CD4-positive, alpha-beta memory T cell (primary cell): ENCODE measurements at places on chromosomes 11 and 22. TPM values are rescaled to one million over a fixed set of nuclear protein-coding genes. Genes with fewer than 3 reads are reported as not detected.

DNA sequence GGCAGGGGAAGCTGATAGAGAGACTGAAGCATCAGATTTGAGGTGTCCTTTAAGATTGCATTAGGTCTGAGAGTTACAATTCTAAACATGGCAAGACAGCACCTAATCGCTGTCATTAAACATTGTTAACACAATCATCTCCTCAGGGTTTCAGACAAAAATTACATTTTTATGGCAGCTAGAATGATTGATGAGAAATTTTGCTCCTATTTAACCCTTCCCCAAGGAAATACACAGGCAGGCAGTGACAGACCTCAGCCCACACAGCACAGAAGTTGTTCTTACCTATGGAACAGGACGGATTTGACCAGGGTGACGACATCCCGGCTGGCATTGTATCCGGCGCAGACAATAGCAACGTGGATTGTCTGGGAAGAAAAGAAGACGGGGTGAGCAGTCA lies 294.3 kb downstream of the LARGE1 start:
- no peak overlapping the region for H3K27ac ChIP-seq
- DNase-seq, result no peak
- H3K36me3 ChIP-seq, result no peaks in the 10 kb centered on the region

DNA sequence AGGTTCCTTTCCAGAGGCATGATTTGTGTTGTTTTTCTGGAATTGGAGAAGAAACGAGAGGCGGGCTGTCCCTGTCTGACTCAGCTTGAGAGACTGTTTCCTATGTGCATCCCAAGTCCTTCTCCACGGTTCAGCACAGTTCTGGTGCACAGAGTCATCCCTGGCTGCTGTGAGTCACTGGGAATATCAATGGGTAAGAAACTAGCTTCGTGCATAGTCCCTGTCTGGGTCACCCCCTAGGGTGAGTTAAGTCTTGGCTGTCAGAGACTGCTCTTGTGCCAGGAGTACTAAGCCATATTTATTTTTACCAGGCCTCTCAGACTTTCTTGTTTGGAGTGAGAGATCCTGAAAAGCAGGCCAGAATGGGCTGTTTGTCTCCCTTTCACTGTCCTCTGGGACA lies 2.4 kb upstream of the LRP4 start:
- H3K4me1 ChIP-seq, result peaks cover 25% of the 10 kb centered on the region
- no peak overlapping the region for H3K4me3 ChIP-seq
- peaks cover 26% of the 10 kb centered on the region for H3K27me3 ChIP-seq
- no peaks in the 10 kb centered on the region for H3K36me3 ChIP-seq

Gene RIC3
- total RNA-seq, result 28.7 TPM

Gene CNIH2
- total RNA-seq, result 1.4 TPM

Gene POTEH
- not detected for total RNA-seq

Gene ARHGAP32
- total RNA-seq, result 9.6 TPM

DNA sequence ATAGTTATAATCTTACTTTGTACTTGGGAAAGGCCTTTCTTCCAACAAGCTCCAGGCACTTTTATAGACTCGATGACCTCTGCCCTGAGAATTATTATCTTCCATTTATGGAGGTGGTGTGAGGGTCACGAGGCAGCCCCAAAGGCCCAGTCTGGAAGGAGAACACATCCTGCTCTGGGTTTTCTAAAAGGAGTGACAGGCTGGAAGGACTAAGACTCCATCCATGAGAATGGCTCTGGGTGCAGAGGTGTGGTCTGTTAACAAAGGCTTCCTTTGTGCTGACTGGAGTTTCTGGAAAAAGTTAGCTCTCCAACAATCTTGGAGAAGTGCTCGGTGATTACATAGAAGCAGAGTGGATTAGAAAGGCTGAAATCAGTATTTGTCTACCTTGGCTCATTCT lies 74.7 kb upstream of the SESN3 start:
- DNase-seq, result no peak
- no peak overlapping the region for H3K4me3 ChIP-seq
- no peaks in the 10 kb centered on the region for H3K27me3 ChIP-seq
- H3K4me1 ChIP-seq, result peaks cover 9% of the 10 kb centered on the region
- H3K27ac ChIP-seq, result no peak overlapping the region
- no peaks in the 10 kb centered on the region for H3K36me3 ChIP-seq

GRCh38 chr11:119754656-119755355 lies 25.8 kb upstream of the NECTIN1 start:
- no peak overlapping the region for H3K4me3 ChIP-seq
- peaks cover 7% of the 10 kb centered on the region for H3K4me1 ChIP-seq
- H3K27me3 ChIP-seq, result no peaks in the 10 kb centered on the region

Gene PLA2G3
- not detected for total RNA-seq

- no peaks in the 10 kb centered on the region for H3K36me3 ChIP-seq
- no peak overlapping the region for H3K27ac ChIP-seq
- no peak overlapping the region for H3K4me3 ChIP-seq
Observed at GRCh38 chr11:127640561-127641451, 640.2 kb upstream of the KIRREL3 start.

DNA sequence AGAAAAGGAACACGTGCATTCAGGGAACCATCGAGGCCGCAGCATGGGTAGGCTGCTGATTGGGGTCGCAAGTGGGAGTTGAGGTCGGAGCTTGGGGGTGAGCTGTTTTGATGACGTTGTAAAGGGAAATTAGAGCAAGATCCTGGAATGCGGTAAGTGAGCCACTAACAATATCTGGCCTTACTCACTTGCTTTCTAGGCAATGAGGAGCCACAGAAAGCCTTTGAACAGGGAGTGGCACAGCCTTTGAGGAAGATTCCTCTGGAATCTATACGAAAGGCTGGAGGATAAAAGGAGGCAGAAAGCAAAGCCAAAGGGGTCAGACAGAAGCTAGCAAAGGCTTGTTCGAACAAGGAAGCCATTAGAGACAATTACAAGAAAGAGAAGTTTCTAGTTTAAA lies 197.5 kb downstream of the LARGE1 start:
- no peak overlapping the region for H3K27ac ChIP-seq
- no peak overlapping the region for H3K4me3 ChIP-seq
- no peaks in the 10 kb centered on the region for H3K27me3 ChIP-seq
- H3K36me3 ChIP-seq, result no peaks in the 10 kb centered on the region
- H3K4me1 ChIP-seq, result no peaks in the 10 kb centered on the region
- no peak for DNase-seq

Gene SYT13
- total RNA-seq, result not detected

DNA sequence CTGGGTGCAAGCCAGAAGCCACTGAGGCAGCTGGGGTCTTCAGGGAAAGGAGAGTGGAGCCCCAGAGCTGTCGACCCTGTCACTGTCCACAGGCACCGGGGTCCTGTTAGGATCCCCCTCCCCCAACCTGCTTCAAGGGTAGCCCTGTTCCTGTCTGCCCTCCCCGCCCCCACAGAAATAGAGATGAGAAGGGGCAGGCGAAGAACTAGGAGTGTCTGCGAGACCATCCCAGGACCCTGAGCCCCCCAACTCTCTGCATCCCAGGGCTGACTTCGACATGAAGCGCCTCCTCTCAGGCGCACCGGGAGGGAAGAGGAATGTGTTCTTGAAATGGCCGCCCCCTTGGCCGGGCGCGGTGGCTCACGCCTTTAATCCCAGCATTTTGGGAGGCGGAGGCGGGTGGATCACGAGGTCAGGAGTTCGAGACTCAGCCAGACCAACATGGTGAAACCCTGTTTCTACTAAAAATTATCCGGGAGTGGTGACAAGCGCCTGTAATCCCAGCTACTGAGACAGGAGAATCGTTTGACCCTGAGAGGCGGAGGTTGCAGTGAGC lies 607 bp upstream of the ZNF70 start:
- no peaks in the 10 kb centered on the region for H3K27me3 ChIP-seq
- H3K4me3 ChIP-seq, result peak overlapping the region; percentile 42
- H3K36me3 ChIP-seq, result no peaks in the 10 kb centered on the region
- H3K27ac ChIP-seq, result peak overlapping the region; percentile 67

- peaks cover 64% of the 10 kb centered on the region for H3K4me1 ChIP-seq
- H3K27ac ChIP-seq, result no peak overlapping the region
- no peak for DNase-seq
- H3K4me3 ChIP-seq, result no peak overlapping the region
- no peaks in the 10 kb centered on the region for H3K27me3 ChIP-seq
- H3K36me3 ChIP-seq, result no peaks in the 10 kb centered on the region
Observed at GRCh38 chr11:95692526-95693260, 96.9 kb downstream of the FAM76B start.

GRCh38 chr22:24177456-24177855 lies 3.8 kb upstream of the SUSD2 start:
- no peaks in the 10 kb centered on the region for H3K4me1 ChIP-seq
- H3K4me3 ChIP-seq, result no peak overlapping the region
- DNase-seq, result no peak
- H3K27ac ChIP-seq, result no peak overlapping the region

Gene SEC14L6
- not detected for total RNA-seq

Gene MOV10L1
- not detected for total RNA-seq

Gene NF2
- total RNA-seq, result 31.4 TPM

- no peak for DNase-seq
- H3K27me3 ChIP-seq, result no peaks in the 10 kb centered on the region
- peaks cover 7% of the 10 kb centered on the region for H3K4me1 ChIP-seq
- peak overlapping the region; percentile 57 for H3K4me3 ChIP-seq
- no peaks in the 10 kb centered on the region for H3K36me3 ChIP-seq
- H3K27ac ChIP-seq, result peak overlapping the region; percentile 79
Observed at GRCh38 chr22:23913306-23913660, 19.1 kb downstream of the MIF start.

- DNase-seq, result peak; percentile 64
- peaks cover 40% of the 10 kb centered on the region for H3K4me1 ChIP-seq
- H3K27ac ChIP-seq, result peak overlapping the region; percentile 49
- H3K4me3 ChIP-seq, result peak overlapping the region; percentile 42
- H3K27me3 ChIP-seq, result no peaks in the 10 kb centered on the region
- H3K36me3 ChIP-seq, result peaks cover 9% of the 10 kb centered on the region
Observed at GRCh38 chr22:31346733-31347250, 646 bp upstream of the PATZ1 start.

GRCh38 chr22:17047656-17048055 lies 37.1 kb upstream of the IL17RA start:
- no peaks in the 10 kb centered on the region for H3K27me3 ChIP-seq
- no peak for DNase-seq
- no peaks in the 10 kb centered on the region for H3K4me1 ChIP-seq
- H3K4me3 ChIP-seq, result no peak overlapping the region
- no peak overlapping the region for H3K27ac ChIP-seq

Gene WDR74
- total RNA-seq, result 79.3 TPM

DNA sequence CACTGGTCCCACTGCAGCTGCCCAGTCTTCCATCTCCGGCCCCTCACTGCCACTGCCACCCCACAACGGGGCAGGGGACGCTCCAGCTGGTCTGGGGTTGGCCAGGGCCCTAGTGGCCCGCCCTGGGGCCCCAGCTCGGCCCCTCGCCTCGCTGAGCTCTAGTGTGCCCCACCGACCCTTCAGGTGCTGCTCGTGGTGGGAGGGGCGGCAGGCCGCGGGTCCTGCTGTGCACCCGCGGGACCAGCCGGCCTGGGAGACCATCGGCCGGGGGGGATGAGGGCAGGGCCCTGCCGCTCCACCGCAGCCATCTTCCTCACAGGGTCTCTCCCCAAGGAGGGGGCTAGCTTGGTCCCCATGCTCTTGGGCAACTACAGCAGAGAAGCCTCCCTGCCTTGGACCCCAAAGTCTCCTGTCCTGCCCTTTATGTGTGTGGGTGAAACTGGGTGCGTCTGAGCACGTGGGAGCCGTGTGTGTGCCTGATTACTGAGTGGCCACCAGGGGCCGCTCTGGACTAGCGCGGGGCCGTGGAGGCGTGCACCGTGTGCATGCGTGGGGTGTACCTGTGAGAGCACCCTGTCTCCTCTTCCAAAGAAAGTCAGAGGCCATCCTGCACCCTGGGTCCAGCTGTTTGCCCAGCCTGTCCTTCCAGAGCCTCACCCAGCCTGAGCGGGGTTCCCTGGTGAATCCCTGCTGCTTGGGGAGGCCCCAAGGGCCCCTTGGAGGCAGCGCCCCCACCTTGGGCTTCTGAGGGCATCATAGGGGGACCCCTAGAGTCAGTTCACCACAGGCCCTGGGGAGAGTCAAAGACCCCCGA lies 6.0 kb upstream of the ACR start:
- no peaks in the 10 kb centered on the region for H3K36me3 ChIP-seq
- H3K27ac ChIP-seq, result no peak overlapping the region
- H3K4me3 ChIP-seq, result no peak overlapping the region
- peaks cover 6% of the 10 kb centered on the region for H3K4me1 ChIP-seq
- no peaks in the 10 kb centered on the region for H3K27me3 ChIP-seq

DNA sequence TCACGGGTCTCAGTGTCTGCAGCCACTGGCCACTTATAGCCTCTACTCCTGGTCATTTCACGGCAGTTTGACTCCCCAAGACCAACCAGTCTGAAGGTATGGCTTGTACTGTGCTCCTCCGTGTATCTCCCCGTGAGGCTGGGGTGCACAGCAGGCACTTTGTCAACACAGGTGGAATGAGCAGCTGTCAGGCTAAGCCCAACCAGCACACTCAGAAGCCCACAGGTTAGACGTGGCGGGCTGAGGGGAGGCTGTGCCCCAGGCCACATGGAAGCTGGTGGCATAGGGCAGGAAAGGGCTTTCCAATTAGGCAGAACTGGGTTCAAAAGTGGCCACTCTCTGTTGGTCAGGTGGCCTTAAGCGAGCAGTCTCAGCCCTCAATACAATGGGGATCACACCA lies 7.0 kb downstream of the TP53I11 start:
- no peaks in the 10 kb centered on the region for H3K27me3 ChIP-seq
- H3K36me3 ChIP-seq, result no peaks in the 10 kb centered on the region
- no peak overlapping the region for H3K27ac ChIP-seq
- H3K4me1 ChIP-seq, result peaks cover 11% of the 10 kb centered on the region
